ENCODE measurements at places on chromosomes 4 and X.
A peak's percentile ranks its signal among the peaks of the same experiment; 100 is the strongest.

DNA sequence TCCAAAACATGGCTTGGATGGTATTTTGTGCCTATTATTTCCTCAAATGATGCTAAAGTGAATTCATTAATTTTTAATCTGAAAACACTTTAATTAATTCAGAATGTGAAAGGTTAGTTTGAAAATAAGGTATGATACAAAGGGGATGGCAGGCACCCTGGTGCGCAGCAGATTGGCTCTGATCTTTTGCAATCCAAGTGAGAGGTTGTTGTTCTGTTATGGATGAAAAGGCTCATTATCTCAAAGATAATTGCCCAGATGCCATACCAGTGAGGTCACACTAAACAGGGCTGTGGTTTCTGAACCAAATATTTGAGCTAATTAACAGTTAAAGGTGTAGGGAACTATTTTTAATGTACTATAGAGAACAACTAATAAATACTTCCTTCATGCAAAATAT is 504.9 kb downstream of the RAPGEF2 start:
- no peak for DNase-seq

- DNase-seq = no peak
These were observed 597.8 kb downstream of the BCOR start for GRCh38 chrX:39499996-39500395.

DNA sequence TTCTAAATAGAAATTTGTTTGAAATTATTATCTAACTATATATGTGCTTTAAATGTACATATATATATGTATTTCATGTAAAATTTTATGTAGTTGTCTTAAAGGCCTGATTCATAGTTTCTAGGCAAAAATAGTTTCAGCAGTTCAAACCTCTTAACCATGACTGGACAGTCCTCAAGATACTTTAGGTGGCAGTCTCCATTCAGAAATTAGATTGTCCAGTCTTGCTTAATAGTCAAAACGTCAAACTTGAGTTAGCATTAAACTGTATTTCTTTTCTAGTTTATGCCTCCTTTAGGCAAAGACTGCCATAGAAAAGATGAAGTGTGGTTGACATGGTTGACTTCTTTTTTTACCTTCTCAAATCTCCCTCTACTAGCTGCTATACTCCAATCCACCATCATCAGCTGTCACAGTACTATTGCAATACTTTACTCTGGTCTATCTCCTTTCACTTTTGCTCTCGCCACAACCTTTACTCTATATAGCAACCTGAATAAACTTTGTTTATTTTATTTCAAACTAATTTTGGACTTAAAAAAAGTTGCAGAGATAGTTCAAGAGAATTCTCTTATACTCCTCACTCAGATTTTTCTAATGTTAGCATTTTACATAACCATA is 395.6 kb upstream of the DIPK2B start:
- no peak for DNase-seq

DNA sequence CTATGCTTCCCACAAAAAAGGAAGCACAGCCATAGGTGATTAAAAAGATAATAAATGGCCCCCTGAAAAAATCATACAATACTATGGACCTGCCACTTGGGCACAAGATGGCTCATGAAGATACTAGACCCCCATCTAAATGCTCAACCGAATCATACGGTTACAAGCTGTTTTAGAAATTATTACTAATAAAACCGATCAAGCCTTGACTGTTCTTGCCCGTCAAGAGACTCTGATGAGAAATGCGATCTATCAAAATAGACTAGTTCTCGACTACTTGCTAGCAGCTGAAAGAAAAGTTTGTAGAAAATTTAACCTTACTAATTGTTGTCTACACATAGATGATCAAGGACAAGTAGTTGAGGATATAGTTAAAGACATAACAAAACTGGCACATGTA is 40.1 kb upstream of the UGT2B7 start:
- no peak for DNase-seq

DNA sequence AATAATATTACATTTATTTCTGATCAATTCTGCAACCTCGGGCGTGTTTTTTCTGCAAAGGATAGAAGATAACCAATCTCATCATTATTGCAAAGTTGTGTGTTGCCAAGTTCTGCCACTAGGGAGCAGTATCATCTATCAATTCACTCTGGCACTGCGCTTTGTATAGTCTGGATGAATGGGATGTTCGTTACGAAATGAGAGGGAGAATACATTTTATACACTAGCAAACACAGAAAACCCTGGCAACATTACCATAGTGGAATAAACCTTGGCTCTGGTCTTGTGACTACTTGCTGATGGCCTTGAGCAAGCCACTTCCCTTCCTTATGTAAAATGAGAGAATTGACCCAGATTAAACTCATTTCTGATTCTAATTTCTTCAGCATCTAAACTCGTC is 97.5 kb upstream of the ZNF518B start:
- DNase-seq = peak; percentile 30

DNA sequence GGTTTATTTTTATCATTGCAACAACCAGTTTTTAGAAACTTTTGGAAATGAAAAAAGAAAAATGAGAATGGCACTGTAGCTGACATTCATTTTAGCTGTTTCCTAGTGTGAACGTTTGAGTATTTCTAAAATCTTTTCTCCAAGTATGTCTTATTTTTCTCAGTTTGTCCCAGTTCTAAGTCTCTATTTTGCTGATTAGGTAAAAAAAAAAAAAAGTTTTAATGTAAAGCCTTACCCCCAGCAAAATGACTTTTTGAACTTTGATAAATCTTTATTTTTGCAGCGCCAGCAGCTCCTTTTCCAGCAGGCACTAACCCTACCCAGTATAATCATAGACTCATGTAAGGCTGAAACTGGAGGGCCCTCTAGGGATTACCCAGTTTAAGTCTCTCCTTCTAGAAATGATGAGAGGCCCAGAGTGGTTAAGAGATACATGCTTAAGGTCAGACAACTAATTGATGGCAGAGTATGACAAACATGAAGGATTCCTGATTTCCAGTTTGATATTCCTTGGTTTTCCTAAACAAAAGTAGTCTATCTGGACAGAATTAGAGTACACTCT is 84.3 kb upstream of the SLC4A4 start:
- DNase-seq = no peak

- DNase-seq = no peak
These were observed 689 bp downstream of the METAP1 start for GRCh38 chr4:98996056-98996764.

DNA sequence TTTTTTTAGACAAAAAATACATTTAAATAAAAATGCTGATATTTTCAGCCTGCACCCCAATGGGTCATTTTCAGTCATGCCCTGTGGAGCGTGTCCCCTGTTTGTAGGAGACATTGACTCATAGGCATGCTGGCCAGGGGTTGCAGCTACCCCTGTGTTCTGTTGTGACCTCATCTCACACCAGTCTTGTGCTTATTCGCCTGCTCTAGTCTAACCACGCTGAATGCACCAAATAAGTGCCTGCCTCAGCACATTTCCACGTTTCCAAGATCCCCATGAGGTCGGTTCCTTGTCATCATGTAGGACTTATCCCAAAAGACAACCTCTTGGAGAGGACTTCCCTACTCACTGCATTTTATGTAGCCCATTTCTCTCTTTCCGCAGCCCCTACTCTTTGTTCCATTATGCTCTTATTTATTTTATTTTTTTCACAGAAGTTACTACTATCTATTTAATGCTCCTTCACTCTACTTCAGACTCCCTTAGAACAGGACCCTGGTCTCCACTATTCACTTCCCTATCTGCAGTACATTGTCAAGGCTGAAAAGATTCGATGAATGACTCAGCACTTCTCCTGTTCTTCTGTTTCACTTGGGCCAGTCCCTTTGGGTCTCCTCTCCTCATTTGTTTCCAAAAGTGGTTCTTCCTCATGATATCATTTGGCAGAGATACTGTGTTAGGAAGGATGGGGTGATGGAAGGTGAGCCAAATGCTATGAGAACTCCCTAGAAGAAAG is 109.7 kb downstream of the MSL3 start:
- DNase-seq = no peak

- no peak for DNase-seq
These were observed 96.0 kb downstream of the DHRSX start for GRCh38 chrX:2404776-2405175.

DNA sequence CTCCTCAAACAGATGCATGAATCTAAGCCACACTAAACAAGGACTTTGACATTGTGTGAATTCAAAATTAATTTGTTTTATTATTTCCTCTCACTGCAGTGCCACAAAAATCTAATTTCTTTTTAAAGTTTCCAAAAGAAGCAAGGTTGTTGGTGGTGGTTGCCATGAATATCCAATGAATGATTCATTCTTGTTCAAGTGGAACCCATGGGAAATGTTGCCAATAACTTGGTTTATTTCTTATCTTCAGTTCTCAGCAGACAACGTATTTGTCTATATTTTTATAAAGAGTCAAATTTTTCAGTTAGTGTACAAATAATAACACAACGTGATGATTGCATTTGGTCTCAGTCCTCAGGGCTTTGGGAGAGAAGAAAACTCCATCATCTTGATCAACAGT is 309.4 kb upstream of the NOCT start:
- no peak for DNase-seq

DNA sequence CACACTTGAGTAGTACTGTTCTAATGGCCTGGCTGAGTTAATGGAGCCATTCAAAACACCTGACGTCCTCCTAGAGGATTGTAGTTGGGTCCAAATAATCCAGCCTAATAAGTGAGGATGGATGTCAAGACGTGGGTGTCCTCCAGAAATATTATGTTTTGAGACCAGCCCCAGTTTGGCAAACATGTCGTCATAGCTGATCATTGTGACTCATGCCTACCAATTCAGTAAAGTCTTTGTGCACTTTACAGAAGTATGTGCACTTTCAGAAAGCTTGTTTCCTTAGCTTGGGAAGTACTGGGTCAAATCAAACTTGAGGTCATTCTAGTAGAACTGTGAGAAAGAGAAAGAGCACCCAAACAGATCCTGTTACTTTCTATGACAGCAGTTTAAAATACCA is 37.6 kb upstream of the GLRA2 start:
- no peak for DNase-seq

DNA sequence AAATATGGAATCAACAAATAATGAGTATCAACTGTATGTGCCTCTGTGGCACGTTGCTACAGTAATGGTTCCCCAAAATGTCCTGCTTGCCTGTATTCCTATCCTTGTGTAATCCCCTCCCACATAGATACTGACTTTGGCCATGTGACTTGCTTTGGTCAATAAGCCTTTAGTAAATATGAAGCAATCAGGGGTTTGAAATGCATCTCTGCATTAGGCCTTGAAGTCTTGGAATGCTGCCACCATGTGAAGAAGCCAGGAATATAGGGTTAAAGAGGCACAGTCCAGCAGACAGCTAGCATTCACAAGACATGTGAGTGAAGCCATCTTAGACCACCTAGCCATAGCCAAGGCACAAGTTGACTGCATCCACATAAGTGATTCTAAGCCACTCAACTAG is 190.9 kb downstream of the GABRB1 start:
- no peak for DNase-seq

DNA sequence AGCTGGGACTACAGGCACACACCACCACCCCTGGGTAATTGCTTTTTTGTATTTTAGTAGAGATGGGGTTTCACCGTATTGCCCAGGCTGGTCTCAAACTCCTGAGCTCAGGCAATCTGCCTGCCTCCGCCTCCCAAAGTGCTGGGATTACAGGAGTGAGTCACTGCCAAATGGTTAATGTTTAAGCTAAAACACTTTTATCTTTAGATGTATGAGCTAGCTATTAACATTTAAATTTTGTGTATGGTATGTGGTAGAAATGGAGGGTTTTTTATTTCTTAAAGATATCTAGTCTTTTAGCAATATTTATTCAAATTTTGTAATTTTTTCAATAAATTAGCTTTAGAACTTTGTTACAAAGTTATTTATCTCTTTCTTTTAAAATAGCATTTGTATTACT is 1659.8 kb upstream of the ADGRL3 start:
- no peak for DNase-seq

DNA sequence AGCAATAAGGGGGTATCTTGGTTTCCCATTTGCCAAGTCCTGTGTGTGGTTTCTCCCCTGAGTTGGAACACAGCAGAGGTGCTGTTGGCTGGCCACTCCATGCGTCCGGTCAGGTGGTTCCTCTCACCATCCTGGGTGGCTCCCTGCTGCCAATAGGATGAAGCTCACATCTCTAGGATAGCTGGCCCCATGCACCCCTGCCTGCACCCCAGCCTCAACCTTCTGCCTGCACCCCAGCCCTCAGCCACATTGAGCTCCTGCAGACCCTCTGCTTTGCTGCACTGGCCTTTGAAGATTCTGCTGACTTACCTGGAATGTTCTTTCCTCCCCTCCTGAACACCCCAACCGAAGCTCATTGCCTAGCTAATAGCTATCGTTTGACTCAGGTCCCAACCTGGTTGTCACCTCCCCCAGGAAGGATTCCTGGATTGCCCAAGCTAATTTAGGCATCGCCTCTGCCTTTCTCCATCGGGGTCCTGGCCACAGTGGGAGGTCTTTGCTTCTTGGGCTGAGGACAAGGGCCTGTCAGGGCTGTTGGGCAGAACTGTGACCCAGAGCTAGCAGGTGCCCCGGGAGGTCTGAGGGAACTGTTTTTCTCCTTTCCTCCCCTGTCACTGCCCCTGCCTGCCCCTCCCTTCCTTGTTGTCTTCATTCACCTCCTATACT is 36.6 kb upstream of the GRPEL1 start:
- no peak for DNase-seq

GRCh38 chr4:72388521-72388920 is 180.5 kb downstream of the ADAMTS3 start:
- DNase-seq = no peak

- DNase-seq = no peak
These were observed 15.2 kb downstream of the CTBP1 start for GRCh38 chr4:1233641-1234308.

- DNase-seq = no peak
These were observed 741 bp downstream of the FAM47E start for GRCh38 chr4:76252271-76252653.

DNA sequence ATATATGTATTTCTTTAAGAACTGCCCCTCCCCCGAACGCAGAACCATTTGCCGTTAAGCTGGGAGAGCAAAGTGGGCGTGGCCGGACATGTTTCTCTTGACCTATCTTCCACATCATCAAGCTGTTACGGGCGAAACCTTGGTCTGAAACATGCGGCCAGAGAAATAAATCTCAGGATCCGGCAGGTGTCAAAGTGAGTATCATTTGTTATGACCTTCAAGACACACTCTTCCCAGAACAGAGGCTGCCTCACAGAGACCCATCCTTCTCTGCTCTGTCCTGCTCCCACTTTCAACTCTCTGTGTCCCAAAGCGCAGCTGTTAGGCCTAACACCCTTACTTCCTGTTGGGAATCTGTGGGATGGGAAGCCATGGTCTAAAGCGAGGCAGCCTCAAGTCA is at the start of gene MAGEB18:
Gene MAGEB18 (plus strand): TSS at position 70 of the 400 bp plus-strand sequence. CDS start 643 bp downstream, outside the sequence.
- DNase-seq = no peak

GRCh38 chr4:67020438-67020797 is 524.9 kb downstream of the CENPC start:
- no peak for DNase-seq

DNA sequence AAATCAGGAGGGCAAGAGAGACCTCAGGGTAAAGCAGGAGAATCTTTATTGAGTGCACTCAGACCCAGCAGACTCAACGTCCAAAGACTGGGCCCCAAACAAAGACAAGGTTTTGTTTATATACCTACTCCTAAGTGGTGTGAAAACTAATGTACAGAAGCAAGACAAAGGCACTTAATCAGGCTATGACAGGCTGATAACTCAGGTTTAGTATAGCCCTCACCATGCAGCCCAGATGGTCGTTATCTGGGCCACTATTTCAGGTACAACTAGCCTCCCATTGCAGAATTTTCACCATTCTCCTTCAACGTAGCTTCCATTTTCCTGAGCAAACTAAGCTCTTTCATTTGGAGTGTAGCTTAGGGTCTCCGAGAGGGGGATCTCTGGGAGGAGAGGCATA is 36.9 kb downstream of the SULT1E1 start:
- no peak for DNase-seq
